ENCODE measurements at places on chromosomes 16 and 17. TPM values are rescaled to one million over a fixed set of nuclear protein-coding genes. Genes with fewer than 3 reads are reported as not detected.

- no peak for DNase-seq
- no peak overlapping the region for H3K4me3 ChIP-seq
- no peaks in the 10 kb centered on the region for H3K27me3 ChIP-seq
- H3K36me3 ChIP-seq: no peaks in the 10 kb centered on the region
Measured at GRCh38 chr16:8355675-8356074, 234.6 kb downstream of the TMEM114 start.

The CACNA1H gene
- 24.3 TPM for total RNA-seq

DNA sequence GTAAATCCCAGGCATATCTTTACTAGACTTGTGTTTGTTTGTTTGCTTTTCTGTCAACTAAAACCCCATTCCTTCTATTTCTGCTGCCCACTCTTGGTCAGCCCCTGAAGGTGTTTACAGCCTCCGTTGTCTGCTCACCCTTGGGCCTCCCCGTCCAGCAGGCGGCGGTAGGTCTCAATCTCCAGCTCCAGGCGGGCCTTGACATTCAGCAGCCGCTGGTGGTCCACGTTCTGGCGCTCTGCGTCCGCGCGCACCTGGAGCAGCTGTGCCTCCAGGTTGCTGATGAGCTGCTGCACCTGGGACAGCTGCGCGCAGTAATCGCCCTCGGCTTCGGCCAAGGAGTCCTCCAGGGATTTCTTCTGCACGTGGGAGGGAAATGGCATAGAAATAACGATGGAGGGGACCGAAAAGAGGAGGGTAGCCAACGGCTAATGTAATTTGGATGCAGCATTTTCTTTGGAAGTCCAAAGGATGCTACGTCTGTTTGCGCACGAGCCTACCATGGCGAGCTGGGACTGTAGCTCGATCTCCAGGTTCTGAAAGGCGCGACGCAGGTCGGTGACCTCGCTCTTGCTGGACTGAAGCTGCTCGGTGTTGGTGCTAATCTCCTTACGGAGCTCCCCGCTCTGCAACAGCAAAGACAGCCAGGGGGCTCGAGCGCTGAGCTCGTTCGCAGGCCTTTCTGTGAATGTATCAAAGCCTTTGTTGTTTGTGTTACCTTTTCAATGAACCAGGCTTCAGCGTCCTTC is 3.9 kb downstream of the KRT12 start:
- no peak overlapping the region for H3K4me3 ChIP-seq
- no peaks in the 10 kb centered on the region for H3K4me1 ChIP-seq
- H3K36me3 ChIP-seq: peaks cover 3% of the 10 kb centered on the region
- no peak for DNase-seq
- H3K27ac ChIP-seq: no peak overlapping the region
- H3K27me3 ChIP-seq: no peaks in the 10 kb centered on the region

DNA sequence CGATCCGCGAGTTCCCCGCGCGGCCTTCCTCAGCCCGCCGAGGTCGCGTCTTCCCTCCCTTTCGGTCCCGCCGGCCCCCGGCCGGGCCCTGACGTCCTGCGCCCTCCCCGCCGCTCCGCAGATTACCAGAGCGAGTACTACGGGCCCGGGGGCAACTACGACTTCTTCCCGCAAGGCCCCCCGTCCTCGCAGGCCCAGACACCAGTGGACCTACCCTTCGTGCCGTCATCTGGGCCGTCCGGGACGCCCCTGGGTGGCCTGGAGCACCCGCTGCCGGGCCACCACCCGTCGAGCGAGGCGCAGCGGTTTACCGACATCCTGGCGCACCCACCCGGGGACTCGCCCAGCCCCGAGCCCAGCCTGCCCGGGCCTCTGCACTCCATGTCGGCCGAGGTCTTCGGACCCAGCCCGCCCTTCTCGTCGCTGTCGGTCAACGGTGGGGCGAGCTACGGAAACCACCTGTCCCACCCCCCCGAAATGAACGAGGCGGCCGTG is 5.4 kb downstream of the LHX1 start:
- DNase-seq: no peak
- H3K36me3 ChIP-seq: no peaks in the 10 kb centered on the region
- no peak overlapping the region for H3K27ac ChIP-seq
- H3K4me1 ChIP-seq: no peaks in the 10 kb centered on the region
- H3K27me3 ChIP-seq: no peaks in the 10 kb centered on the region
- no peak overlapping the region for H3K4me3 ChIP-seq

- no peak for DNase-seq
- H3K4me1 ChIP-seq: no peaks in the 10 kb centered on the region
- H3K27ac ChIP-seq: no peak overlapping the region
- H3K27me3 ChIP-seq: no peaks in the 10 kb centered on the region
Measured at GRCh38 chr17:60947100-60947499, 269.4 kb downstream of the BCAS3 start.

All from HCT116 (cell line).